Omental fat pad (tissue), 4 donors: ENCODE measurements at places on chromosomes 3 and 15.

DNA sequence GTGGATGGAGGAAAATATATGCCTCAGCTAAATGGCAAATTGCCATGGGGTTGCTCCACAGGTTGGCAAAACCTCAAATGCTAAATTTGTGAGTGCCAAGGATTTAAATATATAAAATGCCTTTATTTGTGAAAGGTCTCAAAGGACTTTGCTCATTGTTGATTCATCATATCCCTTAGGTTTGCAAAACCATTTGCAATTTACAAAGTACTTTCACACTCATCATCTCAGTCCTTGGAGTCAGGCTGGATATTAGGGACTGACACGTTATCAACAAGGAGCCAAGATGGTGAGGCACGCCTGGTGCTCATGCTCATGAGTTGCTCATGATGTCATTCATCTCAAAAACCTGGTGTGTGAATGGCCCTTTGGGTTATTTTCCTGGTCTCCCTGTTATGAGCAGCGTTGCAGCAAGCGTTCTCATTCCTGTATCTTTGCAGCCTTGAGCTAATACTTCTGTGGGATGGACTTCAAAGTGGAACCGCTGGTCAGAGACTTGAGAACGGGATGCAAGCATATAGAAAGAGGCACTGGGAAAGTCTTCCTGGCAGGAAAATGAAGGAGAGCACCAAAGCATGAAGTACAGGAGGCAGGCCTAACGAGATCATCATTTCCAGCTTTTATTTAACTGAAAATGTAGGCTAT, 66.0 kb downstream of the MYO1E start:
- no peak for DNase-seq

- no peak for DNase-seq
Measured at GRCh38 chr3:153852355-153852754, 268.8 kb upstream of the ARHGEF26 start.

DNA sequence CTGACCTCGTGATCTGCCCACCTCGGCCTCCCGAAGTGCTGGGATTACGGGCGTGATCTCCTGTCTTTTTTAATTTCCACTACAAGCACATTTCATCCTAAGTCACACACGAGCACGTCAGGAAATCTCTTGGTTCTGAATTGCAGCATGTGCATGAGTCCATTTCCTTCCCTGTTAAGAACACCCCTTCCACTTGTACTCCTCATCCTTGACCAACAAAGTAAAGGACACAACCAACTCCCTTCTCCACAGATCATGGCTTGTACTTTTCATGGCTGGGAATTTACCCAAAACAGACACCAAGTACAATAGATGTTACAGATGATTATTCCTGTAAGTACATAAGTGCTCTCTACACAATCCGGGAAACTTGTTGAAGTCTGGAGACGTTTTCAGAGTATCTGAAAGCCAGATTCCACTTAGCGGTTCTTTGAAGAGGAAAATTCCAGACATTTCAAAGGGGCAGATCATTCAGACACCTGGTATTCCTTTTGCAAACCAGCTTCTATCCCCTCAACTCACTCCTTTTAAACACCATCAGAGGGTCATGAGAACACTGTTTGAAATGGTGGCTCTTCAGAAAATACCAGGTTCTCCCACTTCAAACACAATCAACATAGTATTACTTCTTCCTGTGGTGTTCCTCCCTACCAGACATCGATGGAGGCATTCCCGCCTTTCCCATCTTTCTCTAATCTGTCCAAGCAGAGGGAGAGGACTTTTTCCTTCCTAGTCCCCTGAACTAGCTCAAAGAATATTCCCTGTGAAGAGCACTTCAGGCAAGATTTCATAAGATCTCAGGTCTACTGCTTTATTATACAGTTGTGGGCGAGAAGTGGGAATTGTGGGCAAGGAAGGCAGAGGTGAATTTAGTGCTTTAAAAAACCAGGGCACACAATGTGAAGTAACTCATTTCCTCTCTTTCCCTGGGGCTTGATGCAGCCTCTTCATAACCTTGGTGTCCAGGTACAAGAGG, 80.1 kb upstream of the TSC22D2 start:
- no peak for DNase-seq

- no peak for DNase-seq
Measured at GRCh38 chr3:42300013-42300412, 34.0 kb upstream of the CCK start.

DNA sequence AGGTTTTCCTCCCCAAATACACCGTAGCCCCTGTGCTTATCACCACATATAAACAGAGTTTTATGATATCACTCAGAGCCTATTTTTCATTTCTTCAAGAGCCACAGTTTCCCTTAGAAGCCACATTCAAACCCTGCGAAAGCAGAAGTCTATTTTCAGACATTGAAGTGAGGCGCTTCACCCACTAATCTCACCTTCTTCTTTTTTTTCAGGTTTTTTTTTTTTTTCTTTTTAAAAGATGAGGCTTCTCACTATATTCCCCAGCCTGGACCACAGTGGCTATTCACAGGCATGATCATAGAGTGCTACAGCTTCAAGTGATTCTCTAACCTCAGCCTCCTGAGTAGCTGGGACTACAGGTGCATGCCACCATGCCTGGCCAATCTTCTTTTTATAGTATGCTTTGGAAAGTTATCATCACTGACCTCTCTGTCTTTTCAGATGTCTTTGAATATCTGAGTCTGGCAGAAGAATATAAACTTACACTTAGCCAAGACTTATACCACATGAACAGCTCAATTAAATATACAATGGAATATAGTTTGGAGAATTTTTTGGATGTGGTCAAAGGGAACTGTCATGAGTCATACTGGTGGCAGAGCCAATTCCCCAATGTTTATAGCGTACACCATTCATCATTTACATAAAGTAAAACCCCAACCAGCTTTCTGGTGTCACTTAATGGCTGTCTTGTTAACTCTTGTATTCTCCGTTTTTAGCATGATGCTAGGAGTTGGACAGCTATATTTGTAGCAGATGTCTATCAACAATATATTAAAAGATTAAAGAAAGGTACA, 59.7 kb upstream of the CCDC50 start:
- no peak for DNase-seq

DNA sequence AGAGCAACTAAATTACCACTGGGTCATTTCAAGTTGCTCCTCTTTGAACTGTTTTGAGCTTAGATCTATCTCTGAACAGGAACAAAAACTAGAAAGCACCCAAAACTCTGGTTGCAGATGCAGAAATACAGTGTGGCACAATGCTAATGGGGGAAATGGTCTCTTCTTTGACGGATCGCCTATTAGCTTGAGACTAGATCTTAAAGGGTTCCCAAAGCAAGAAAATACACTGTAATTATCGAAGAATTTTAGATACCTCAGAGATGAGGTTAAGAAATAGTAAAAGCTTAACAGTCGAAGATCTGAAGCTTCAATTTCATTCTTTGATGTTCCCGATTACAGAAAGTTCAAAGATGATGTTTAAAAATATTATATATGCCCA, 818 bp downstream of the PPP1R2 start:
- DNase-seq, result no peak

- DNase-seq, result no peak
Measured at GRCh38 chr15:29008846-29009245, 123.1 kb downstream of the APBA2 start.

- DNase-seq, result no peak
Measured at GRCh38 chr3:58899159-58899952, 150.5 kb downstream of the CFAP20DC start.

- no peak for DNase-seq
Measured at GRCh38 chr3:10627884-10628572, 122.6 kb upstream of the ATP2B2 start.

- no peak for DNase-seq
Measured at GRCh38 chr3:15778332-15778858, 19.4 kb downstream of the ANKRD28 start.

GRCh38 chr3:4672725-4673275, 179.7 kb downstream of the ITPR1 start:
- DNase-seq, result no peak

DNA sequence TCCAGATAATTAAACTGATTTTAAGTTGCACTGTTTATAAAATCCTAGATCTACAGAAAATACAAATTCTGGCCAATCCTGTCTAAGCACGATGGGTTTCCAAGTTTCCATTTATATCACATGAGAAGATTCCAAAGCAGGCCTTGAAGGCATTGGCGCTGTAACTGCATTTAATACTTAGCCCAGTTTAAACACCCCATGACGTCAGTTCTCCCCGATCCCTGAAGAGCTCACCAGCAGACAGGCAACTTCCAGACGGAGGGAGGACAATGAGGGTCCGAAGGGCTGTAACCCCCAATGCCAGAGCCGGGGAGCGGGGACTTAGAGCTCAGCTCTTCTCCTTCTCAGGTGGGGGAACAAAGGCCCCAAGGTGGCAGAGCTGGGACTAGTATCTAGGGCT, 117.3 kb downstream of the XXYLT1 start:
- no peak for DNase-seq

DNA sequence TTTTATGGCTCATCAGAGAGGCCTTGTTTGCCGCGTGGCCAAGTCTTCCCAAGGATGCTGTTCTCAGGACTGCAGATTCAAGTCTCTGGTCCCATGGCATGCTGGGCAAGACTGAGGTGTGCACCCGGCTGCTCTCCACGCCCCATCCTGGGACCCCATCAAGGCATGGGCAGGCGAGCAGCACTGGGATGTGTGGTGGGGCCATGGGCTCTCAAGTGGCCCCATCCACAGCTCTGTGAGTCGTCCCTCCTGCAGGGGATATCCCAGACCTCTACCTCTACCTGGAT, 13.1 kb upstream of the GP9 start:
- DNase-seq, result no peak

GRCh38 chr3:196214783-196215441, 1.4 kb upstream of the SLC51A start:
- no peak for DNase-seq

GRCh38 chr3:38580450-38581382, 68.8 kb downstream of the SCN5A start:
- no peak for DNase-seq

- no peak for DNase-seq
Measured at GRCh38 chr3:52554026-52554755, 17.8 kb downstream of the UQCC5 start.

- DNase-seq, result no peak
Measured at GRCh38 chr15:63372753-63373152, 8.9 kb downstream of the CA12 start.

DNA sequence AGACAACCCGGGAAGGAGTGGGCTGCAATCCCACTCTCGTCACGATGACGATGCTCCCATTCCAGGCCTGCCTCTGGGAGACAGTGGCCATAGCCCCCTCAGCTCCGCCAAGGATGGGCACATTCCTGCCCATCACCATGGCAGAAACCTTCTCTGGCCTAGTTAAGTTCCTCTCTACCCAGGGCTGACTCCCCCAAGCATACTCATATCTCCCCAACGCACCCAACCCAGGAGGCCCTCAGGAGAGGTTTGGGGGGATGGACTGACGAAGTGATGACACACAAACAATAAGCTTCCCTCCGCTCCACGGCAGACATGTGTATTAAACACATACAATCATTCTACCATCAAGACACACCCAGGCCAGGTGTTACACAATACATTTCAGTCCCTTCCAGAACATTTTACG, 60.1 kb downstream of the VGLL4 start:
- no peak for DNase-seq

- no peak for DNase-seq
Measured at GRCh38 chr3:47565734-47566550, 12.7 kb downstream of the CSPG5 start.

DNA sequence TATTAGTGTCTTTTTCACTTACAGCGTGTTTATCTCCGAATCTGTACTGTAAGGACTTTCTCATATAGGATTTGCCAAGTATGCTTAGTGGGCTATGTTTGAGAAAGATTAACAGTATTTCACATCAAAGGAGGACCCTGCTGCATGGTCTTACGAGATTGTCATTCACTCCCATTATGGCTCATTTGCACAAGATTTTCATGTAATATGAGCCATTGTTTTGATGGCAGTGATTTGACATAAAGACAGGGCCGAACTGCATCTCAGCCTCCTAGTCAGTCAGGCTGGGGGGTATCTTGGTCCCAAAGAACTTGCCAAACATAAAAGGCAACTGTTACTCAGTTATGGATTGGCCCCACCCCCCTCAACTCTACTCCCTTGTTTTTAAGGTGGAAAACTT, 205.9 kb downstream of the ZIC1 start:
- no peak for DNase-seq

- no peak for DNase-seq
Measured at GRCh38 chr3:117722856-117723255, 1013.3 kb downstream of the TUSC7 start.
